ENCODE measurements at places on chromosomes 7 and 10.

DNA sequence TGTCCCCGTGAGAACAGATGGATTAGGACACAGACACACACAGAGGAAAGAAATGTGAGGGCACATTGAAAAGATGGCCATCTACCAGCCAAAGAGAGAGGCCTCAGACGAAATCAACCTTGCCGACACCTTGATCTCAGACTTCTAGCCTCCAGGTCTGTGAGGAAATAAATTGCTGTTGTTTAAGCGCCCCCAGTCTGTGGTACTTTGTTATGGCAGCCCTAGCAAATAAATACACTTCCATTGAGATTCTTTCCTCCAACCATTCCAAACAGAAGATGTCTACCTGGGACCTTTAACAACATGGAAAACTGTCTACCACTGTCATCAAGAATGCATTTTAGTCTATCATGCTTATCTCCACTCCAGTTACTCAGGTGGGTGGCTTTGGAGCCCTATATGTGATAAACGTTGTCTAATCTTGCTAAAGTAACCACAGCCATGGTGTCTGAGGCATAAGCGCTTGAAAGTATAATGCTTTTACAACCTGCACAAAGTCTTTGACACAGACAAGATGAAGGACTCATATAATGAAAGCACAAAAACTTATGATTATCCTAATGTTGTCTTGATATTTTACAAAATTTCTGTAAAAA lies 244.3 kb downstream of the MTERF1 start:
- H3K36me3 ChIP-seq, result no peaks in the 10 kb centered on the region
- H3K27me3 ChIP-seq, result no peaks in the 10 kb centered on the region
- no peak overlapping the region for H3K4me3 ChIP-seq
- H3K4me1 ChIP-seq, result no peaks in the 10 kb centered on the region

DNA sequence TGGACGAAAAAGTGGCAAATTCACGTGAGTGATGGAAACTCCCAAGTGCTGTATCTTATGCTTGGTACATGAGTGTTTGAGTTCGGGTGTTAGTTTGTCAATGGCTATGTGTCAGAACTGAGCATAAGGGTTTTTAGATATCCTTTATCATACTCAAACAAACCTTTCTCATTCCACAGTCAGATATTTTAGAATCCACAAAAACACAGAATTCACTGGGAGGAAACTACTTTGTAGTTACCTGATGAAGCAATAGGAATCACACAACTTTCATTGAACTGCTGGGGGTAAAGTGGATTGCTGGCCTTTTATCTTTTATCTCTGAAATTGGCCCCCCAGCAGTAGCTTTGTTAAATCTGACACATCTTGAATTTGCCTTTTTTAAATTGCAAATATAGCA lies 64.0 kb downstream of the DKK1 start:
- H3K27me3 ChIP-seq, result no peaks in the 10 kb centered on the region
- no peak for DNase-seq
- H3K4me1 ChIP-seq, result peaks cover 18% of the 10 kb centered on the region
- no peaks in the 10 kb centered on the region for H3K36me3 ChIP-seq
- no peak overlapping the region for H3K27ac ChIP-seq

GRCh38 chr7:92748495-92748894 lies 87.9 kb downstream of the CDK6 start:
- H3K4me1 ChIP-seq, result peaks cover 21% of the 10 kb centered on the region
- no peaks in the 10 kb centered on the region for H3K36me3 ChIP-seq
- no peak overlapping the region for H3K4me3 ChIP-seq
- H3K27ac ChIP-seq, result no peak overlapping the region
- no peaks in the 10 kb centered on the region for H3K27me3 ChIP-seq

GRCh38 chr7:138126928-138127327 lies 50.7 kb downstream of the AKR1D1 start:
- no peaks in the 10 kb centered on the region for H3K36me3 ChIP-seq
- DNase-seq, result no peak
- no peak overlapping the region for H3K27ac ChIP-seq
- H3K4me3 ChIP-seq, result no peak overlapping the region
- no peaks in the 10 kb centered on the region for H3K27me3 ChIP-seq
- H3K4me1 ChIP-seq, result peaks cover 19% of the 10 kb centered on the region

DNA sequence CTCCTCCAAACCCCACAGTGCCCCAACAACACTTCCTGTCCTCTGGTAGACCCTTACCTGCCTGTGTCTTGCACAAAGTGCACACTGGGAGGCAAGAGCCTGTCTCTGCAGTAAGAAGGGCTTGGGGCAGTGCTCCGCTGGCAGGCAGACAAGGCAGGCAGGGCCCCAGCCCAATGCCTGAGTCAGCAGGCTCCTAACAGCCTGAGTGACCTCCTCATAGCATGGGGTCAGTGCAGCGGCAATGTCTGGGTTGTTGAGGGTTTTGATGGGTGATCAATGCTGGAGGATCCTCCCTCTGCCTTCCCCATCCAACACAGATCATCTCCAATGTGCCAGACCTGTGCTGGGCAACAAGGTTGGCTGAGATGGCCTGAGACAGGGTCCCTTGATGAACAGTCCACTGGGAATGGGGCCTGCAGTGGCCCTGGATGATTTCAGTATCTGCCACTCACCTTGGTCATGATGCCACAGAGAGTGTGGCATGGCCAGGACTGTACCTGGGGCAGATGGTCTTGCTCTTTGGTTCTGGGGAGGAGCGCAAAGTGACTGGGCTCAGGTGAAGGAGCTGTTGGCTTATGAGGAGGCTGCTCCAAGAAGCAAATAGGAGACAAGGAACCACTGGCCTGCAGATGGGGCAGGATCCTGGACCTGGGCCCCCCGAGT lies 55.6 kb upstream of the CAMK2B start:
- peak overlapping the region; percentile 82 for H3K27ac ChIP-seq
- 0 out of 2 replicates have a peak, but pooled peaks cover 4% of the 10 kb centered on the region for H3K36me3 ChIP-seq
- no peak for DNase-seq
- H3K4me1 ChIP-seq, result peaks cover 41% of the 10 kb centered on the region
- H3K4me3 ChIP-seq, result no peak overlapping the region

GRCh38 chr10:48598243-48598935 lies 6.5 kb downstream of the ARHGAP22 start:
- DNase-seq, result peak; percentile 7
- no peaks in the 10 kb centered on the region for H3K36me3 ChIP-seq
- no peaks in the 10 kb centered on the region for H3K4me1 ChIP-seq
- no peaks in the 10 kb centered on the region for H3K27me3 ChIP-seq

DNA sequence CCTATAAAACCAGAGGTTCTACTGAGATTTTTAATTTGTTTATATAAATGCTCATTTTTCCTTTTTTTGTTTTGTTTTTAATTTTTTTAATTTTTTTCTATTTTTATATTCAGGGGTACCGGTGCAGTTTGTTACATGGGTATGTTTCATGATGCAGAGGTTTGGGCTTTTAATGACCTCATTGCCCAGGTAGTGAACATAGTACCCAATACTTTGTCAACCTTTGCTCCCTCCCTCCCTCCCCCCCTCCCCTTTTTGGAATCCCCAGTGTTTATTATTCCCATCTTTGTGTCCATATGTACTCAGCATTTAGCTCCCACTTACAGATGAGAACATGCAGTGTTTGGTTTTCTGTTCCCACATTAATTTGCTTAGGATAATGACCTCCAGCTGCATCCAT lies 94.4 kb upstream of the NEBL start:
- no peaks in the 10 kb centered on the region for H3K27me3 ChIP-seq
- peaks cover 35% of the 10 kb centered on the region for H3K4me1 ChIP-seq
- H3K4me3 ChIP-seq, result no peak overlapping the region

- no peaks in the 10 kb centered on the region for H3K27me3 ChIP-seq
- H3K4me1 ChIP-seq, result peaks cover 14% of the 10 kb centered on the region
- no peaks in the 10 kb centered on the region for H3K36me3 ChIP-seq
Measured at GRCh38 chr10:102230861-102231356, 4.8 kb downstream of the ELOVL3 start.

DNA sequence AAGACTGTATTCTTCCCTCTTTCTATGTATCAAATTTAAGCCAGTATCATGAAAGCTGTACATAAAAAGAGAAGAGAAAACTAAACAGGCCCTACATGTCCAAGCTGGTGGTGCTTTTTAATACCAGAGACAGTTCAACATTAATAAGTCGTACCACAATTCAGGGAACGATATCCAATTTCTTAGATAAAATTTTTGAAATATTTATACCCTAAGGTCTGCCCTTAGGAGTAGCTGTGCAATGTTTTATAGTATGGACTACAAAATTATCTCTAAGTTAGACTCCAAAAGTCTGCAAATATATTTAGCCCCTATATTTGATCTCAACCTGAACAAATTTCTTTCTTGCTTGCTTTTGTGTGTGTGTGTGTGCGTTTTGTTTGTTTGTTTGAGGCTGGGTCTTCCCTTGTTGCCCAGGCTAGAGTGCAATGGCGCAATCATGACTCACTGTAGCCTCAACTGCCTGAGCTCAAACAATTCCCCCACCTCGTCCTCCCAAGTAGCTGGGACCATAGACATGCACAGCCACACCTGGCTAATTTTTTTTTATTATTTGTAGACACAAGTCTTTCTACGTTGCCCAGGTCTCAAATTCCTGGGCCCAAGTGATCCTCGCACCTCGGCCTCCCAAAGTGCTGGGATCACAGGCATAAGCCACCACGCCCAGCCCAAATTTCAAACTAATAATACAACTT lies 13.2 kb downstream of the ARHGAP19 start:
- peaks cover 19% of the 10 kb centered on the region for H3K4me1 ChIP-seq
- DNase-seq, result no peak
- no peaks in the 10 kb centered on the region for H3K27me3 ChIP-seq
- H3K27ac ChIP-seq, result peak overlapping the region; percentile 45
- H3K4me3 ChIP-seq, result no peak overlapping the region
- no peaks in the 10 kb centered on the region for H3K36me3 ChIP-seq

DNA sequence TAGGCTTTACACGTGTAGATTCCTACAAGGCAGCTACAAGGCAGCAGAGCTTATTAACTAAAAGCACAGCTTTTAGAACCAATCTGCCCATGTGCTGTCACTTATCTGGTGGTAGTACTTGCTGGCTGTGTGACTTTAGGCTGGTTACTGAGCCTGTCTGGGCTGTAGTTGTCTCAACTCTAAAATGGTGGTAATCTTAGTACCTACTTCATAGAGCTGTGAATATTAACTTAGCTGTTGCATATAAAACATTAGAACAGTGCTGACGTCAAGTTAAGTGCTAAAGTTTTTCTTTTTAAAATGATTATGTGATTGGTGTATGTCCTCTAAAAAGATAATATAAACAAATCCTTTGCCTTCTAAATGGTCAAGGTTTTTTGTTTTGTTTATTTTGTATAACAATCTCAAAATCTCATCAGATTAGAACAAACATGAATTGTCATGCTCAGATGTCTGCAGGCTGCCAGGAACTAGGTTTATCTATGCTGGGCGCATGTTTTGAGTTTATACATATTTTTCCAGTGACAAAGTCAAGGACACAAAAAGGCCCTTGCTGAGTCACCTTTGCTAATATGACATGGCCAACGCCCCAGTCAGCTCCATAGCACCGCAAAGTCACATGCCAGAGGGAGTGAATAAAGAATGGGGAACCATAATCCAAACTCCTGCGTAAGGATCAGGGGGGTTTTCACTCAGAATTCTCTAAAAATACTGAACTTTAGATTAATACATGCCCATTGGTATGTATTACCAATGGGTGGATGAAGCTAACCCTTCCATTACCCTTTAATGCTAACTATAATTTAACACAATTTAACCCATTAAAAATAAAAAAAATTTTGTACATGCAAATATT lies 39.8 kb upstream of the ARL4A start:
- H3K27me3 ChIP-seq, result no peaks in the 10 kb centered on the region
- peaks cover 34% of the 10 kb centered on the region for H3K4me1 ChIP-seq
- DNase-seq, result peak; percentile 92
- H3K27ac ChIP-seq, result peak overlapping the region; percentile 51

GRCh38 chr10:131830446-131831130 lies 70.2 kb upstream of the PPP2R2D start:
- no peak for DNase-seq
- H3K4me3 ChIP-seq, result no peak overlapping the region
- peaks cover 74% of the 10 kb centered on the region for H3K27me3 ChIP-seq
- H3K36me3 ChIP-seq, result no peaks in the 10 kb centered on the region

GRCh38 chr10:99297033-99297432 lies 32.1 kb upstream of the CNNM1 start:
- no peak overlapping the region for H3K27ac ChIP-seq
- no peaks in the 10 kb centered on the region for H3K36me3 ChIP-seq
- H3K27me3 ChIP-seq, result no peaks in the 10 kb centered on the region

DNA sequence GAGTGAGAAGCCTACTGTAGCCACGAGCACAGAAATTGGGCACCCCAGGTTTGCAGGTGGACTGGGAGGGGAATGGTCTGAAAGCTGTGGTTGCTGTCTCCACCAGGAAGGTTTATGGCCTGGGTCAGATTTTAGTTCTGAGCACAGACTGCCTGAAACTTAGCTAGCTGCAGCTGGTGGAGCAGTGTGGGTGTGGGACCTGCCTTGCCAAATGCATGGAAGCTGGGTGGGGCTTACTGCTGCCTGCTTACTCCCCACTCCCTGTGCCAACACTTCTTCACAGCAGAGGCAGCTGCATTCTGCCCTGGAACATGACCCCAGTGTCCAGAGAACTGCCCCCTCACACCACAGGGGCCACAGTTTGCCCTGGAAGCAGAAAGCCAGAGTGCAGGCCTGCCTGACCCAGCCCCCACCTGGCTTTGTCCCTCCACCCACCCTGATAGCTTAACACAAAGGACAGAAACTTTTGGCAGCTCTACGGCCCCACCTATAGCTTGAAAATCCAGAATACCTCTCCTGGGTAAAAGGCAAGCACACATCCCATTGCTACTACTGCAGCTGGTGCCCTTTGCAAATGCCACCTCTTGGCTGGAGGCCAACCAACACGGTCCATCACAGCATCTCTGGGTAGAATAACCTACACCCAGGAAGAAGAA lies 281.6 kb downstream of the AGMO start:
- DNase-seq, result no peak
- no peaks in the 10 kb centered on the region for H3K36me3 ChIP-seq
- H3K27ac ChIP-seq, result no peak overlapping the region
- no peak overlapping the region for H3K4me3 ChIP-seq
- H3K27me3 ChIP-seq, result no peaks in the 10 kb centered on the region

- DNase-seq, result peak; percentile 57
- H3K4me1 ChIP-seq, result peaks cover 7% of the 10 kb centered on the region
- H3K27ac ChIP-seq, result no peak overlapping the region
- no peaks in the 10 kb centered on the region for H3K27me3 ChIP-seq
- peaks cover 38% of the 10 kb centered on the region for H3K36me3 ChIP-seq
- H3K4me3 ChIP-seq, result peak overlapping the region; percentile 52
Measured at GRCh38 chr10:73771722-73772280, 10.0 kb upstream of the CHCHD1 start.

DNA sequence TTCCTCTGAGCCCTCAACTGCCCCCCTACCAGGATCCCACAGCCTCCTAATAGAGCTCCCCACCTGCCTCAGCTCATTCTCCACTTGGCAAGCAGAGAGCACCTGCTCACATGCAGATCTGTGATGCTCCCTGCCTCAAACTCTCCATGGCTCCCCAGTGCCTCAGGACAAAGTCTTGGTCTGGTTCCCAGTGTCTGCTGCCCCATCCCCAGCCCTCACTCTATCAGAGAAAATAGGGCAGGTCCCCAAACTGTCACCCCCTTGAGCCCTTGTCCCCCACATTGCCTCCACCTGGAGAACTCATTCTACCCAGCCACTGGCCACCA lies 20.8 kb upstream of the ELN start:
- no peaks in the 10 kb centered on the region for H3K36me3 ChIP-seq
- no peak overlapping the region for H3K4me3 ChIP-seq
- no peaks in the 10 kb centered on the region for H3K27me3 ChIP-seq
- no peak overlapping the region for H3K27ac ChIP-seq

- peaks cover 17% of the 10 kb centered on the region for H3K4me1 ChIP-seq
- H3K27me3 ChIP-seq, result no peaks in the 10 kb centered on the region
- peak overlapping the region; percentile 99 for H3K4me3 ChIP-seq
- no peak for DNase-seq
Measured at GRCh38 chr10:103967448-103968071, 620 bp downstream of the SLK start.

Data from PC-9 (cell line).